ENCODE measurements at places on chromosomes 3 and 15.

GRCh38 chr3:66644549-66644948 lies 143.7 kb upstream of the LRIG1 start:
- ATAC-seq = no peak

GRCh38 chr3:23921052-23921511 lies 4.2 kb downstream of the RPL15 start:
- ATAC-seq = no peak

GRCh38 chr3:12926660-12927059 lies 85.3 kb upstream of the RPL32 start:
- ATAC-seq = no peak

DNA sequence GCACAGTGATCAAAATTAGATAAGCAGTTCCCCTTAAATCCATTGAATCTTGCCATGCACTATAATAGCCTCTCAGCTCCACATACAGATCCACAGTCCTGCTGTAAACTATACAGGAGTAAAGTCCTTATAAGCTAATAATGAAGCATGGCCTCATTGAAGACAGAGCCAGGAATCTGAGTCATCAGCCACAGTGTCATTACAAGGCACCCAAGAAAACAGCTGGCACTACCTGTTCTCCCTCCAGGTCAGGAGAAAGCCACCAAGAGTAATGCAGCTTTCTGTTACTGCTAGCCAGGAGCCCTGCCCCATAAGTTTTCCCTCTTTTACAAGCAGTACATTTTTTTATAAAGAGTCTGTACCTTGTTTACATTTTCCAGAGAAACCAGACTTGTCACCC lies 27.3 kb downstream of the WDR49 start:
- peak; percentile 86 for ATAC-seq

Data from esophagus mucosa (tissue), 1 donor.